ENCODE measurements at places on chromosomes 7 and 10. TPM values are rescaled to one million over a fixed set of nuclear protein-coding genes. Genes with fewer than 3 reads are reported as not detected.

Gene UPK3B
- 0.09 TPM for polyA plus RNA-seq

Gene AMPH
- 0.95 TPM for polyA plus RNA-seq

Gene AMZ1
- 0.07 TPM for polyA plus RNA-seq

Gene CTTNBP2
- polyA plus RNA-seq: 0.41 TPM

Gene NSUN6
- 5.5 TPM for polyA plus RNA-seq

Gene COL26A1
- polyA plus RNA-seq: 0.07 TPM

Gene AKR1C4
- polyA plus RNA-seq: not detected

Gene ASAH2
- polyA plus RNA-seq: 0.39 TPM

Gene NKX1-2
- not detected for polyA plus RNA-seq

Gene BHLHA15
- polyA plus RNA-seq: 0.06 TPM

Gene VSTM2A
- polyA plus RNA-seq: not detected

Gene HPSE2
- 0.04 TPM for polyA plus RNA-seq

Gene GNGT1
- polyA plus RNA-seq: not detected

Gene SLC13A1
- polyA plus RNA-seq: not detected

Gene NME8
- not detected for polyA plus RNA-seq

Gene FBXO24
- 0.20 TPM for polyA plus RNA-seq

Gene CLCN1
- 0.01 TPM for polyA plus RNA-seq

Gene OLAH
- not detected for polyA plus RNA-seq

Gene LIPN
- not detected for polyA plus RNA-seq

Gene SERPINE1
- polyA plus RNA-seq: 2.1 TPM

Gene PPP3CB
- 34.4 TPM for polyA plus RNA-seq

Gene GIMAP8
- polyA plus RNA-seq: 19.2 TPM

Gene CLDN3
- not detected for polyA plus RNA-seq

Gene GIMAP1
- 8.4 TPM for polyA plus RNA-seq

Gene LRMDA
- polyA plus RNA-seq: 8.3 TPM

Gene ERVW-1
- 0.15 TPM for polyA plus RNA-seq

Gene SHTN1
- 0.86 TPM for polyA plus RNA-seq

Gene NRG3
- not detected for polyA plus RNA-seq

Gene NUPR2
- not detected for polyA plus RNA-seq

Gene SLC26A4
- polyA plus RNA-seq: 0.23 TPM

Gene RAMP3
- polyA plus RNA-seq: 70.2 TPM

Gene CYP2W1
- not detected for polyA plus RNA-seq

Gene HTR7
- polyA plus RNA-seq: not detected

Gene IGFBP3
- 82.8 TPM for polyA plus RNA-seq

Gene ADCYAP1R1
- polyA plus RNA-seq: 1.1 TPM

Gene GDF10
- polyA plus RNA-seq: 0.37 TPM

Gene FAM25A
- polyA plus RNA-seq: not detected

Gene SMO
- polyA plus RNA-seq: 1.7 TPM

Gene MICALL2
- 18.9 TPM for polyA plus RNA-seq

Gene PILRA
- polyA plus RNA-seq: 4.2 TPM

Gene VWA2
- polyA plus RNA-seq: 0.01 TPM

Gene OR2AE1
- not detected for polyA plus RNA-seq

Gene ARHGAP22
- polyA plus RNA-seq: 1.5 TPM

Gene C10orf90
- polyA plus RNA-seq: 0.04 TPM

Gene ZP3
- 0.77 TPM for polyA plus RNA-seq

Gene NPFFR1
- not detected for polyA plus RNA-seq

Gene TIMM23B
- 7.6 TPM for polyA plus RNA-seq

Gene NODAL
- not detected for polyA plus RNA-seq
